ENCODE measurements at places on chromosomes 2 and 18. TPM values are rescaled to one million over a fixed set of nuclear protein-coding genes. Genes with fewer than 3 reads are reported as not detected.

Gene CD226
- not detected for total RNA-seq

Gene XIRP2
- 0.11 TPM for total RNA-seq

Gene DSG1
- not detected for total RNA-seq

GRCh38 chr2:96964221-96964905 is 22.0 kb downstream of the FAM178B start:
- no peak for DNase-seq

DNA sequence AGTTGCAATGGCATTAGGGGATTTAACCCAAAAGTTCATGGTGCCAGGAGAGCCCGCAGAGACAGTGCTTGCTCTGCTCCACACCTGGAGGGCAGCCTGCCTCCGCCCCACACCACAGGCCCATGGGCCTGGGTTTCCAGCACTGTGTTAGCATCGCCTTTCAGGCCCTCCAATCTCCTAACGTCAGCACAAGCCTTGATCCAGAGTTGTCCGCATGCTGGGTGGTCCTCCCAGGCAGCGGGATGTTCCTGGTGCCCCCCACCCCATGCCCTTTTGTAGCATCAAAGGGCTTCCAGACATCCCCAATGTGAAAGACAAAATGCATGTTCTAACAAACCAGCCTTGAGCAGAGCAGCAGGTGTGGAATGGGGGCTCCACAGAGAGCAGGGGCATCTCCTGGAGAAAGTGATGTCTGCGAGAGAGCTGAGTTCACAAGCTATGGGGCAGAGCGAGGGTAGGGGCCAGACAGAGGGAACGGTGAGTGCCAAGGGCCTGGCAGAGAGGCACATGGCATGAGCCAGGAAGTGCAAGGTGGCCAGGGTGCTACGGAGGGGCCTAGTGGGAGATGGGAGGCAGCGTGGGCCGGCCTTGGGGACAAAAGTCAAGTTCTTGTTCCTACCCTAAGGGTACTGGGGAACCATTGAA is 119.2 kb downstream of the CYP26B1 start:
- DNase-seq: no peak

DNA sequence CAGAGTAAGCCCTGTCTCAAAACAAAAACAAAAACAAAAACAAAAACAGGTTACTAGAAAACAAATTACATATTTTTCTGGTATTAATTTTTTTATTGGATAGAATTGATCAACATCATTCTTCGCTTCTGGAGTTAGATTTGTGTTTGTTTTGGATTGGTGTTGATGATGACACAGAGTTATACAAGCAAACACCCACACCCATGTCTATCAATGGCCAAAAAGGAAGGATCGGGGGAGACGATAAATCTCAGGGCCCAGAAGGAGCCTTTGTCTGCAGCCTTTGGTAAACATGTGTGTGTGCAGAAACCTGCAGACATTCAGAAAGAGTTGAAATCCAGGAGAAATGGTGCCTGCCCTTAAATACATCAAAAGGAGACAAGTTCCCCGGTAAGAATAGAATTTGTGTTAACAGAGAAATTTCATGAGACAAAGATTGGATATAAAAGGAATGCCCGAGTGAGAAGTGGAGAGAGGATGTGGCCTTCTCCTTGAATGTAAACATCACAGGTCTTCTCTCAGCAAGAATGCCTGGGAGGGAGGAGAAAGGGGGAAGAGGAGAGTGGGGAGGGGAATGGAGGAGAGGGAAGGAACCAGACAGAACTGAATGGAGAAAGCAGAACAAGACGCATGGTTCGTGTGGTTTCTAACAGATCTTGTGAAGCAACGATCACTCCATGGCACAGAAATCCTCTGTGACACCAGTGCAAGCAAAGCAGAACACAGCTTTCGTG is 40.4 kb upstream of the TMEM178A start:
- DNase-seq: no peak

DNA sequence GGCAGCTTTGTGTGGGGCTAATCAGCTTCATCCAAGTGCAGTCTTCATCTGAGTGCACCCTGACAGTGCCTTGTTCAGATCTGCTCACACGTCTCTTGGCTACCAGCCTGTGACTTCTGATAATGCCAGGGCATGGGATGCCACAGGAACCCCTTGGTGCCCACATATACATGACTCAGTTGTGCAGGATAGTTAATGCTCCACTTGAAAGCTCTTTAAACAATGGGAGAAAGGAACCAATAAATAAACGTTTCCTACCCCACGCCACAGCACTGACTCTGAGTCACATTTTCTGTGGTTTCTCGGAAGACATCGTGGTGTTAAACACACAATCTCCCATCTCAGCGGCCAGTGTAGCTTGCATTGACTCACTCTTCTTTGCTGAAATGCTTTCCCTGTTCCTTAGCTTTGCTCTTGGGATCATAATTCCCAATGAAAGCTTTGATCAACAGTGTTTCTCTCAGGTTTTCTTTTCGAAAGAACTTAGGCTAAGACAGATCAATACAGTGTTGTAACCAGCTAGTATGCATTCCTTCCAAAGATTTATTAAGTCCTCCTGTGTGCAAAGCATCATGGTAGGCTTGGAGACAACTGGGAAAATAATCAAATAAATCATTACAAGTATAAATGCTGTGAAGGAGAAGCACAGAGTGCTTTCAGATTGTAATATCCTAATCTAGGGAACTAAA is 142.0 kb downstream of the COPS8 start:
- no peak for DNase-seq

DNA sequence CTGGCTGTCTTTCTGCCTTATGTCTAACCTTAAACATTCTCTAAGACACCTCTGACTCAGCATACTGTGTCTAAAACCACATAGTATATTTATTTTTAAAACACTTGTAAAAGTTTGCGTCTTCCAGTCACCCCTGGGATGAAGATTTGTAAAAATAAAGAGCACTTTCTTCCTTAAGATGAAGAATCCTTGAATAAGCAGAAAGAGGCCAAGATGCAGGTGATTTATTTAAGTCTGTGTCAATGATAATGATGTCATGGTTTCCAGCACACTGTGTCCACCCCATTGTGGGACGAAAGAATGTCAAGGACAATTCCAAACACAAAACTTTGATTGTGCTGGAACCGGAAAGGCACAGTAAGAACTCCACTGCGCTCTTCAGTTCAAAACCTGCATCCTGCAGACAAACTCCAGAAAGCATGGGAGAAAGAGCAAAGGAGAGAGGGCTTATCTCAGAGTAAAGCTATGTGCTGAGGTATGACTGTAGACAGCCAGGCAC is 92.9 kb downstream of the ZEB2 start:
- no peak for DNase-seq

GRCh38 chr2:195411219-195411687 is 245.8 kb upstream of the SLC39A10 start:
- no peak for DNase-seq

DNA sequence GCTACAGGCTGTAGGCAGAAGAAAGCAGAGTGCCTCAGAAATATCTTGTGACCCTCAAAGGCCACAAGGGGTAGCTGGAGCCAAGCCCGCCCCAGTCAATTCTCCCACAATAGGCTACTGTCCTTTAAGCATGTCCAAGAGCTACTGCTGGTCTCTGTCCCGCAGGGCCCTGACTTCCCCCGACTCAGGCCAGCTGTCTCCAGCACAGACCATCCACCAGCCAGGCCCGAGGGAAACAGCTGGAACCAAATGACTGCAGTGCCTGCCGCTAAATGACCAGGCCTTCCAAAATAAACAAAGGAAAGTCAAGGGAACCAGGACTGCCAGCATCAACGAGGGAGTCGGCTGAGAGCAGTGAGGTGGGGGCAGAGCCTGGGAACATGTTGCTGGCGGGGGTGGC is 36.7 kb downstream of the MCFD2 start:
- DNase-seq: no peak

Data from H1 (cell line).